ENCODE measurements at places on chromosomes 6 and 20. TPM values are rescaled to one million over a fixed set of nuclear protein-coding genes. Genes with fewer than 3 reads are reported as not detected.

GRCh38 chr6:147178355-147178754, 25.9 kb upstream of the STXBP5 start:
- H3K4me3 ChIP-seq, result no peak overlapping the region
- no peaks in the 10 kb centered on the region for H3K4me1 ChIP-seq
- no peak overlapping the region for H3K27ac ChIP-seq
- no peak for DNase-seq
- H3K27me3 ChIP-seq, result no peaks in the 10 kb centered on the region

- H3K4me3 ChIP-seq, result no peak overlapping the region
- no peaks in the 10 kb centered on the region for H3K36me3 ChIP-seq
- H3K4me1 ChIP-seq, result peaks cover 30% of the 10 kb centered on the region
- H3K27ac ChIP-seq, result no peak overlapping the region
- H3K27me3 ChIP-seq, result no peaks in the 10 kb centered on the region
These were observed 1.9 kb downstream of the TBPL1 start for GRCh38 chr6:133954657-133955576.

- H3K4me3 ChIP-seq, result peak within 1 kb of the TSS; percentile 90
- peak within 1 kb of the TSS; percentile 54 for H3K27ac ChIP-seq
- no peaks in the 10 kb centered on the region for H3K36me3 ChIP-seq
- DNase-seq, result peak; percentile 98
- H3K4me1 ChIP-seq, result peaks cover 24% of the 10 kb centered on the region
- H3K27me3 ChIP-seq, result no peaks in the 10 kb centered on the region
These were observed at the start of gene CHMP4B for GRCh38 chr20:33810885-33811775. Gene CHMP4B (plus strand): TSS chr20:33811348. CDS start chr20:33811469, 121 bp downstream.

- DNase-seq, result no peak
- H3K27ac ChIP-seq, result no peak overlapping the region
- no peak overlapping the region for H3K4me3 ChIP-seq
- no peaks in the 10 kb centered on the region for H3K27me3 ChIP-seq
These were observed 4.9 kb downstream of the CENPQ start for GRCh38 chr6:49468042-49468441.

GRCh38 chr20:60000271-60001042, 42.2 kb downstream of the CDH26 start:
- no peaks in the 10 kb centered on the region for H3K27me3 ChIP-seq
- no peak for DNase-seq
- H3K36me3 ChIP-seq, result no peaks in the 10 kb centered on the region

GRCh38 chr6:52672412-52673025, 1.6 kb downstream of the TMEM14A start:
- H3K4me3 ChIP-seq, result no peak overlapping the region
- peaks cover 3% of the 10 kb centered on the region for H3K4me1 ChIP-seq
- no peak overlapping the region for H3K27ac ChIP-seq
- no peak for DNase-seq
- no peaks in the 10 kb centered on the region for H3K27me3 ChIP-seq

The MAP3K4 gene
- 73.6 TPM for total RNA-seq

The TAP2 gene
- total RNA-seq, result 116 TPM

DNA sequence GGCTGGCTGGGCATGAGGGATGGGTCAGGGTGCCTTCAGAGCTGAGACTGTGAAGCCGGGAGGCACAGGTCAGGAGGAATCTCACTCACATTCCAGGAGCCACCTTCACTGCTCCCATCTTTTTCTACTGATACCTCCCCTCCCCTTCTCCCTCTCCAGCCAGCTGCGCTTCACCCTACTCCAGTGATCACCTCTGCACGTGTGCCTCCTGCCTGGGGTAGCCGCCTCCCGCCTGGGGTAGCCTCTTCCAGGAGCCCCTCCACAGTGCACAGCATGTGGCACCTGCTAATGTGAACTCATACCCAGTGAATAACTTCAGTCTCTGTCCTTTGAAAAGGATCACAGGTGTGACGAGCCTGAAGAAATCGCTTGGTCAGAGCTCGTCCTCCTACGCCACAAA, 232.6 kb downstream of the TMEM242 start:
- no peak overlapping the region for H3K4me3 ChIP-seq
- H3K36me3 ChIP-seq, result peaks cover 16% of the 10 kb centered on the region
- DNase-seq, result no peak
- H3K27ac ChIP-seq, result no peak overlapping the region

GRCh38 chr6:43221046-43221972, 8.0 kb downstream of the DNPH1 start:
- no peaks in the 10 kb centered on the region for H3K27me3 ChIP-seq
- DNase-seq, result no peak
- H3K4me1 ChIP-seq, result peaks cover 9% of the 10 kb centered on the region
- H3K4me3 ChIP-seq, result no peak overlapping the region

The SPTLC3 gene
- total RNA-seq, result 0.20 TPM

The TRIM40 gene
- total RNA-seq, result not detected

The HLA-DRA gene
- total RNA-seq, result 131 TPM

The THBS2 gene
- total RNA-seq, result 0.09 TPM

DNA sequence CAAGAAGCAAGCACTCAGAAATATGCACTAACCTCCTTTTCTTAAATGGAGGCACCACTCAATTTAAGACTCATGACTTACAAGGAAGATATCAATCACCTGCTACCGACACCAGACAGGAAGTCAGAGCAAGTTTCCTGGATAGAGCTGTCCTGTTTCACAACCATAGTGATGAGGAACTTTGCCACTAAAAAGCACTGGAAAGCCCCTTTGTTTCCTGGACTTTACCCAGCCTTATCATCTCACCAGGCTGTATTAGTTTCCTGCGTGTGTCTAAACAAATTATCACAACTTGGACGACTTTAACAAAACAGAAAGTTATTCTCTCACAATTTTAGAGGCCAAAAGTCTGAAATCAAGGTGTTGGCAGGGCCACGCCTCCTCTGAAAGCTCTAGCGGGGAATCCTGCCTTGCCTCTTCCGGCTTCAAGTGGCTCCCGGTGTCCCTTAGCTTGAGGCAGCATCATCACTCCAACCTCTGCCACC, 253.8 kb upstream of the STXBP5 start:
- no peak for DNase-seq
- H3K27ac ChIP-seq, result no peak overlapping the region

DNA sequence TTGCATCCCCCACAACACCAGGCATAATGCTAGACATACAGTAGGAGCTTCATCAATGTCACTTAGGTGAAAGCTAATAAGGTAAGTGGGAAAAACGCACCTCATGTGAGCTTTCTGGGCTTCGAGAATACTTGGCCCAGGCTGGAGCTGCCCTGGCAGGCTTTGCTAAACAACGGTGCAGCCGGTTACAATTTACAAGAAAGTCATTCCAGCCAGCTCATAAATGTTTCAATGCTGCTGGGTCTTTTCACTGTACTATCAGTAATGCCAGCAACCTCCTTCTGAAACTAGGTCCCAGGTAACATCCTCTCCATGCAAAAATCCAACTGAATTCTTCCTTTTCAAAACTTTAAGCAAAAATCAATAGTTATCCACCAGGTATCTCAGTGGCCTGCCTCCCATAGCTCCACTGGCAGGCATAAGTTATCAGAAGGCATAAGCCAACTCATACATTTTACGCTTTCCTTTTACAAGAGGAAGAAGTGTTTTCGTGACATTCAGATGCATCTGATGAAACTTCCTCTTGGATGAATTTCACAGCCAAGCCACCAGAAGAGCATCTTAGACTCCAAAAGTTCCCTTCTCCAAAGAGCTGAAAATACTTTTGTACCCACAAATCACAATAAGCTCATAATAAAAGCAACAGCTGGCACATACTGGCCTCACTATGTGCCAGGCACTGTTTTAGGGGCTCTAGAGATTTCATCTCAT, 56.3 kb downstream of the RTN4IP1 start:
- H3K4me3 ChIP-seq, result no peak overlapping the region
- H3K36me3 ChIP-seq, result peaks cover 34% of the 10 kb centered on the region
- no peaks in the 10 kb centered on the region for H3K4me1 ChIP-seq
- DNase-seq, result no peak
- H3K27ac ChIP-seq, result no peak overlapping the region
- no peaks in the 10 kb centered on the region for H3K27me3 ChIP-seq

The RRBP1 gene
- total RNA-seq, result 30.1 TPM

The IMPG1 gene
- total RNA-seq, result not detected

GRCh38 chr20:4304601-4305000, 289.2 kb upstream of the RNF24 start:
- H3K36me3 ChIP-seq, result no peaks in the 10 kb centered on the region
- DNase-seq, result no peak
- H3K27ac ChIP-seq, result no peak overlapping the region
- no peaks in the 10 kb centered on the region for H3K4me1 ChIP-seq

The YTHDF1 gene
- 43.9 TPM for total RNA-seq

DNA sequence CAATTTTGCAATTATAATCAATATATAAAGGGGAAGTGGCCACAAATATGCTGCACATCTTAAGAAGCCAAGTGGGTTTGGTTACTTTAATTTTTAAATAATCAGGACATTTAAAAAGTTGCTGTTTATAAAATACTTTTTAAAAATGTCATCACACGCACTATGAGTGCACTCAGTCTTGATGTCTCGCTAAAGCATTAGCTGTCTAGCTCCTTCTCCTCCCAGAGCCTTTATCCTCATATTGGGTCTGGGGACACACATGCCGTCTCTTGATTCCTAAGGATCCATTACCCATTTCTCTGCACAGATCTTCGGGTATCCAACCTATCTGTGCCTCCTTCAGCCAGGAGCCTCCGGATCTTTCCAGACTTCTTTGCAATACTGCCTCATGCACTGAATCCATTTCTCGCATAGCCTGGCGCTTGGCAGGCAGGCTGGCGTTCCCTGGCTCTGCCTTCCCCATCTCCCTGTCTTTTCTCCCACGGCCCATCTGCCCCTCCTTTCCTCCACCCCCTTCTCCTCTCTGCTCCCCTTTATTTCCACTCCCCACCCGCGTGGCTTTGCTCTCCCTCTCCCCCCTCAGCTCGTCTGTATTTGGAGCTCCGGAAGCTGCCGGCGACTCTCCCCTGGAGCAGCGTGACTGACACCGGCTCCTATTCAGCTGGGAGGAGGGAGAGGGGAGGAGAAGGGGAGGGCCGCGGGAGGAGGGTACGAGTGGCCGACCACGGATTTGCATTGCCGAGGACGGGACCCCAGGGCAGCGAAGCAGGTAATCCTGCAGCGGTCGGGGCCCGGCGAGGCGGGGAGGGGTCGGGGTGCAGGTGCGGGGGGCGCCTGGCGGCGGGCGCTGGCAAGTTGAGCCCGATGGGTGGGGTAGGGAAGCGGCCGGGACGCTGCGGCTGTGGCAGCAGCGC, at the start of gene CAP2:
Gene CAP2 (plus strand): TSS at position 618 of the 914 bp plus-strand sequence. CDS start 27,961 bp downstream, outside the sequence.
- no peak within 1 kb of the TSS for H3K27ac ChIP-seq
- no peak within 1 kb of the TSS for H3K4me3 ChIP-seq
- no peaks in the 10 kb centered on the region for H3K36me3 ChIP-seq
- H3K4me1 ChIP-seq, result no peaks in the 10 kb centered on the region

- no peak for DNase-seq
- H3K27ac ChIP-seq, result no peak overlapping the region
- no peaks in the 10 kb centered on the region for H3K36me3 ChIP-seq
- H3K4me1 ChIP-seq, result no peaks in the 10 kb centered on the region
- H3K27me3 ChIP-seq, result peaks cover 34% of the 10 kb centered on the region
These were observed 8.3 kb upstream of the MRPS18A start for GRCh38 chr6:43695967-43696291.

DNA sequence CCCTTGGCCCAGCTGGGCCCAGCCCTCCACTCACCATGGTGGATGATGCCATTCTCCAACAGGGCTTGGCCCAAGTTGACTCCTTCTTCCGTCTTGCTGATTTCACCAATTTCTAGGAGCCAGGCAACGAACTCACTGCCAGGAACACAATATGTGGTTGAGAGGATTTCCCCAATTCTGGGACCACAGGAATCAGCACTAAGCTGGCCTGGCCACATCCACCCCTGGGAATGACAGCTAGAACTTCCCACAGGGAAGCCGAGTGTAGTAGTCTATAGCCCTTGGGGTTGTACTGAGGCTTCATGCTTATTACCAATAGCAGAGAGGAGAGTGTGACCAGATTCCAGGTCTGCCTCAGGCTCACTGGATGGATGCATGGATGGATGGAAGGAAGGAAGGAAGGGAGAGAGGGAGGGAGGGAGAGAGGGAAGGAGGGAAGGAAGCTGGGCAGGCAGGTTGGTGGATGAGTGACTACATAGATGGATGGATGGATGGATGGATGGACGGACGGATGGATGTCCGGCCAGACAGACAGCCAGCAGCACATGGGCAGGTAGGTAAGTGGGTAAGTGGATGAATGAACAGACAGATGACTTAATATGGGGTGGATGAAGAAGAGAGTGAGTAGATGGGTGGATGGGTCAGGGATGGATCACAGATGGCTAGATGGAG, 146.5 kb downstream of the PREX1 start:
- H3K4me3 ChIP-seq, result no peak overlapping the region
- H3K27ac ChIP-seq, result no peak overlapping the region
- H3K4me1 ChIP-seq, result no peaks in the 10 kb centered on the region
- H3K27me3 ChIP-seq, result no peaks in the 10 kb centered on the region

The VSTM2L gene
- not detected for total RNA-seq

DNA sequence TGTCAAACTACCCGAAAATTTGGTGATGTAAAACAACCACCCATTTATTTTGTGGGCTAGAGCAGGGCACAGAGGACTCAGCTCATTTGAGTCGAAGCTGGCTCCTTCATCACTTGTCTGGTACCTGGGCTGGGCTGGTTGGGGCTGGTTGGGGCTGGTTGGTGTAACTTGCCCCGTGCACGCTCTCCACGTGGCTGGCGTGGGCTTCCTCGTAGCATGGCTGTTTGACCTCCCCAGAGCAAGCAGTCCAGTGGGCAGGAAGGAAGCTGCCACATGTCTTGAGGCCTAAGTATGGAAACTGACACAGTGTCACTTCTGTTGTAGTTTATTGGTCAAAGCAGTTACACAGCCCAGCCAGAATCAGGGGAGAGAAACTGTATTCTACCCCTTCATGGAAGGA, 27.1 kb downstream of the BCAS4 start:
- no peak overlapping the region for H3K27ac ChIP-seq
- peaks cover 10% of the 10 kb centered on the region for H3K36me3 ChIP-seq
- H3K4me1 ChIP-seq, result peaks cover 35% of the 10 kb centered on the region
- no peak for DNase-seq
- no peak overlapping the region for H3K4me3 ChIP-seq

The KLHDC3 gene
- 40.5 TPM for total RNA-seq

The ECT2L gene
- not detected for total RNA-seq

- H3K27ac ChIP-seq, result no peak overlapping the region
- H3K27me3 ChIP-seq, result peaks cover 26% of the 10 kb centered on the region
These were observed 67.3 kb downstream of the NPEPL1 start for GRCh38 chr20:58759947-58760346.

- DNase-seq, result no peak
- no peak overlapping the region for H3K27ac ChIP-seq
- H3K4me3 ChIP-seq, result no peak overlapping the region
- no peaks in the 10 kb centered on the region for H3K27me3 ChIP-seq
These were observed 1162.8 kb upstream of the CITED2 start for GRCh38 chr6:140537211-140537610.

The NHSL1 gene
- total RNA-seq, result 0.64 TPM

Measured in T-cell (primary cell).